ENCODE measurements at places on chromosomes 13 and 19.

- peak; percentile 72 for DNase-seq
Measured at GRCh38 chr19:1875646-1876495, 9.4 kb downstream of the ABHD17A start.

GRCh38 chr19:30884146-30884812, 465.0 kb downstream of the TSHZ3 start:
- no peak for DNase-seq

DNA sequence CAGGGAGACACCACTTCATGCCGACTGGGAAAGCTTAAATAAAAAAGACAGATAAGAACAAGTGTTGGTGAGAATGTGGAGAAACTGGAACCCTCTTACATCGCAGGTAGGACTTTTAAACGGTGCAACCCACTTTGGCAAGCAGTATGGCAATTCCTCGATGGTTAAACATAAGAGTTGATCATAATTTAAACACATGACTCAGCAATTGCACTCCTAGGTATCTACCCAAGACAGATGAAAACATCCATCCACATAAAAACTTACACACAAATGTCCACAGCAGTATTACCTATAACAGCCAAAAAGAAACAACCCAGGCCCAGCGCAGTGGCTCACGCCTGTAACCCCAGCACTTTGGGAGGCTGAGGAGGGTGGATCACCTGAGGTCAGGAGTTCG, 21.9 kb downstream of the FLT1 start:
- no peak for DNase-seq

GRCh38 chr19:30873691-30874090, 475.5 kb downstream of the TSHZ3 start:
- no peak for DNase-seq

DNA sequence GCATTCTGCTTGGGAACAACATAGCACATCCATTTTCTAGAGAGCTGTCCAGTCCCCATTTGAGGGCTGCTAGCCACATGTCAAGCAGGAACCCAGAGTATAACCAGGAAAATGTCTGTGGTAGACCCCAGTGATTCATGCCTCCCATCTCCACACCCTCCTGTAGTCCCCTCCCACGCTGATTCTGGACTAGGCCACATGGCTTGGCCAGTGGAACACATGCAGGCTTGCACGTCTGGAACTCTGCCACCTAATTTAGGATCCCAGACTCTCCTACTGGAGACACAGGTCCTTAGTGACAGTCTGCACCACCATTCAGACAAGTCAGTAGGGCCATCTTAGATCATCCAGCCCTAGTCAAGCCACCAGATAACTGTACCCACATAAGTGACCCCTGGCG, 149.8 kb downstream of the ZIC5 start:
- DNase-seq = no peak

DNA sequence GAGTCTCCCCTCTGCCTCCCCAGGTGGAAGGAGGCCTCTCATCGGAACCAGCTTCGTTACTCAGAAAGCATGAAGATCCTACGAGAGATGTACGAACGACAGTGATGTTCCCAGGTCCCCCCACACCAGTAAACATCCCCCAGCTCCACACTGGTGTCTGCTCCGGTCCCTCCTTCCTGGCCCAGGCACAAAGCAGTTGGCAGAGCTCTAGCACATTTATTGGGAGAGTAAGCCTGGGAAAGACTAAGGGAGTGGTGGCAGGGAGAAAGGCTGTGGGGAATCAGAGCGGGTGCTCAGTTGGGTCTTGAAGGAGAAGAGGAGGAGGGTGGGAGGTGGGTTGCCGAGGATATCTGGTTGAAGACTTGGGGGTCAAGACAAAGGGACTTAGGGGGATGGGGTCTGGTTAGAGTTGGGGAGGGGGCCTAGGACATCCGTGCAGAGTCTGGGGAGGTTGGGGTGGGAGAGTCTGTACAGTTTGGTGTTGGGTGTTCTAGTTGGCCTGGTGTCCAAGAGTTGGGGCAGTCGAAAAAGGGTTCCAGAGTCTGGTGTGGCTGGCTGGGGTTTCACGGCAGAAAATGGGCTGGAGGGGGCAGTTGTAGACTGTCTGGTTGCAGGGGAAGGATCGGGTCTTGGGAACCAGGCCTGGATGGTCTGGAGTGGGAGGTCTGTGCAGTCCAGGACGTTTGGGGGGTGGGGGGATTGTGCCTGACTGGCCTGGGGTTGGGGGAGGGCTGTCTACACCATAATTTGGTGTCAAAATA, 2.3 kb downstream of the HSPB6 start:
- no peak for DNase-seq

DNA sequence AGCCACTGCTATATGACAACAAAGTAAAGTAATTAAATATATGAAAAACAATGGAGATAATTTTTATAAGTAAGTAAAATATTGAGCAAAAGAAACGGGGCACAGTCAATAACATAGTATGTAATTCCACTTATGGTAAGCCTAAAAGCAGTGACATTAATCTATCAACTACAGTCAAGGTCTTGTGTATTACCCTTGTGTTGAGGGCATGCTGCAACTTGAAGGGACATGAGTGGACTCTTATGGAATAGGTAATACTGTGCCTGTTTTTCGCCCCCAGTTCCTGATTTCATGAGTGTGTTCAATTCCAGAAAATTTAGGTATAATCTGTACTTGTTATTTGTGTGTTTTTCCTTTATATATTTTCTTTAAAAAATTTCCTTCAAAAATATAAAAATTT, 201.3 kb upstream of the SLITRK6 start:
- DNase-seq = no peak

DNA sequence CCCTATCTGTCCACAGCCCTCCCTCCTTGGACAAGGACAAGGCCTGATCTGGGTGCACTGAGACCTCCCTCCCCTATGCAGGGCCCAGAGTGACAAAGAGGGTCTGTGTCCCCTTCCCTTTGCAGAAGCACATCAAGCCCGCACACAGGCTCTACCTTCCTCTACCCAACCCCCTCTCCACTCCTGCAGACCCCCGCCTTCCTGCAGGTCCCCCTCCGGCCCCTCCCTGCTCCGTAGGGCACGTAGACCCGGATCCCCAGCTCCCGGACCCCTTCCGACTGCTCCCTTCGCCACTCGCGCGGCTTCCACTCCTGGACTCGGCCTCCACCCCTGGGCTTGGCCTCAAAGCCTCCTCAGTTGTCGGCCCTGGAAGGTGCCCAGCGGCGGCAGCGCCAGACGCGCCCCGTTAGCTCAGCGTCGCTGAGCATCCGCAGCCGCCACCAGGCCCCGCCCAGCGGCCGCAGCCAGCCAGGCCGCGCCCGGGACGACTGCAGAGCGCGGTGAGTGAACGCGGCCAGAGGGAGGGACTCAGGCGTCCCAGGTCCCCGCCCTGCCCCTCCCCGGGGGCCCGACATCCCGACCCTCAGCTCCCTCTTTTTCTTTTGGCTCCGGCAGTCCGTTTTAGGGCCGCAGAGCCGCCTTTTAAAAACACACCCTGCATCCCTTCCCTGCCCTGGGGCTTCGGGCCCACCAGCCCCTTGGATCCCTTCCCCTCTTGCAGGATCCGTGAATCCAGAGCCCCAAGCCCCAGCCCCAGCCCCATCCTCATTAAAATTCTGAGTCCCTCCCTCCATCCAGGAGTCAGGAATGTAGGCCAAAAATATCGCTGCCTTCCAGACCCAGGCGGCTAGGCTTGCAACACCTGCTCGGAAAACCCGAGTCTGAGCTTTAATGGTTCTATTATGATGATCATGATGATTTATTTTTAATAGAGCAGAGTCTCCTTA, 1.5 kb upstream of the MYADM start:
- no peak for DNase-seq

DNA sequence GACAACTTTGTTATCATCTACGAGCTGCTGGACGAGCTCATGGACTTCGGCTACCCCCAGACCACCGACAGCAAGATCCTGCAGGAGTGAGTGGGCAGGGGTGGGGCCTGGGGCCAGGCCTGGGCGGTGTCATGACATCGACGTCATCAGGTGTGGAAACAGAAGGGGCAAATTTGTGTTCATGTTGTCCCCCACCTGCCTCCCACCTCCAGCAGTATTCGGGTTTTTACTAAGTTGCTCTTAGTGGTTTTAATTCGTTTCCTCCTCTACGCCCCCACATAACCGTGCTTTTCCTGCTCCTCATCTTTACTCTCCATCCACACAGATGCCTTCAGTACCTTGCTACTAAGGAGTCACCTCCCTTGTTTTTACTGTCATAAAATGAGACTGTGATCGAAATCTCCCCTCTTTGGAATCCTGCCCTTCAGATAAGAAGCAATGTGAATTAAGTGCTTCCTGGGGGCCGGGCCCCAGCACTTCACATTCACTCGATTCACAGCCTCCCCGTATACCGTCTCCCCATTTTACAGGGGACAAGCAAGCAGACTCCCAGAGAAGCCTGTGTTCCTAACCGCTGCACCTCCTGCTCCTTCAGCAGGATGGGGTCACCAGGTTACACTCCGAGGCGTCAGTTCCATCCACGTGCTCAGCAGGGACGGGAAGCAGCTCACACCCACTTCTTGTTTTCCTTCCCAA, 10.5 kb downstream of the AP1M1 start:
- no peak for DNase-seq

GRCh38 chr13:113843864-113844556, 19.9 kb downstream of the GAS6 start:
- DNase-seq = no peak

- no peak for DNase-seq
Measured at GRCh38 chr13:85879014-85879413, 79.8 kb upstream of the SLITRK6 start.

DNA sequence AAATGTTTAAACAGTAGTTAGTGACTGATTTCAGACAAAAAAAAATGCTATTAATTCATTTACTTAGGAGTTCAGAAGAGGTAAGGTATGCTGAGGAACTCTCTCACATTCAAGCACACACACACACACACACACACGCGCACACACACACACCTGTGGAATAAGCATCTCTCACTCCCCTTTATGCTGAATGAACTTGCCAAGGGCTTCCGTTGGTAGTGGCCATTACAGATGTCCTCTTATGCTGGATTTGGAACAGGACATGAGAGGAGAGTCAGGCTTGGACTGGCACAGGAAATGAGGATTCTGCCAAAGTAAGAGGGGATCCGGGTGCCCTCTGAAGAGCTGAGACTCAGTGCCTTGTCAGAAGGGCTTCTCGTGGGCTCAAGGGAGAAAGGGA, 463.4 kb upstream of the MIR17HG start:
- DNase-seq = no peak

- DNase-seq = no peak
Measured at GRCh38 chr13:23634897-23635296, 64.7 kb downstream of the TNFRSF19 start.

DNA sequence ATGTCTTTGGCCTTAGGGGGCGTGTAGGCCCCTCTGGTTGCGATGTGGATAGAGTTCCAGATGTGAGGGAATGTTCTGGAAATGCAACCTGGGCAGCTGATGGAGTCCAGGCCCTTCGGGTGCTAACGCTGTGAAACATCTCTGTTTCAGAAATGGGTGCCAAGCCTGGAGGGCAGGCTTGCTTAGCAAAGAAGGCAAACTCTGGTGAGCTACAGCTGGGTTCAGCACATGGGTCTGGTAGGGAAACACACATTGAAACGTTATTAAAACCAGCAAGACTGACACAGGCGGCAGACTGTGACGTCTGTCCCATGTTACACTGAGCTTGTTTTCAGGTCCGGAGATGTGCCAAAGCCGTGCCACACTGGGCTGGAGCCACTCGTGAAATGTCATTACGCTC, 8.6 kb upstream of the CDC16 start:
- no peak for DNase-seq

DNA sequence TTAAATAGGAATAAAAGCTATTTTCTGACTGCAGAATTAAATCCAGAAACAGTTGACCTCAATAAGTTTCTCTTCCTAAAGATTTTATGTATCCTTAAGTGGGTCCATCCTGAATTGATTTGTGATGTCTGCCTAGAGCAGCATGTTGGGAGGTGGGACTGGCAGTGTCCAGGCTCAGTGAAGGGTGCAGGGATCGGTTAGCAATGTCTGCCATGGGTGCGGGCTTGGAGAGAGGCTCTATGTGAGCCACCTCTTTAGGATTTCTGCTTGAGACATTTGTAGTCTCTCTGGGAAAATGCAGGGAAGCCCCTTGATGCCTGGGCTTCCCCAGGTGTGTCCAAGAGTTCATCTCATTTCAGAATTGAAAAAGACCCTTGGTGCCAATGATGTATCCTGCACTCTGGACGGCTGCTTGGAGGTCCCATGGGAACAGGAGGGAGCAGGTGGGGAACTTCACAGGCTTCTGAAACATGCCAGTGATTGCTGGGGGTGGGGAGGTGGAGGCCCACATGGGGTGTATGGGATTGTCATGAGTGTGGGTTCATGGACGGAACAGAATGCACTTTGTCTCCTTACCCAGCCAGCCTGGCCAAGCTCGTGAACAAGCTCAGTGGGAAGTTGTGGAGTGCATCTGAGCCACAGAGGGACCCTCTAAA, 6.2 kb upstream of the COLGALT1 start:
- no peak for DNase-seq

DNA sequence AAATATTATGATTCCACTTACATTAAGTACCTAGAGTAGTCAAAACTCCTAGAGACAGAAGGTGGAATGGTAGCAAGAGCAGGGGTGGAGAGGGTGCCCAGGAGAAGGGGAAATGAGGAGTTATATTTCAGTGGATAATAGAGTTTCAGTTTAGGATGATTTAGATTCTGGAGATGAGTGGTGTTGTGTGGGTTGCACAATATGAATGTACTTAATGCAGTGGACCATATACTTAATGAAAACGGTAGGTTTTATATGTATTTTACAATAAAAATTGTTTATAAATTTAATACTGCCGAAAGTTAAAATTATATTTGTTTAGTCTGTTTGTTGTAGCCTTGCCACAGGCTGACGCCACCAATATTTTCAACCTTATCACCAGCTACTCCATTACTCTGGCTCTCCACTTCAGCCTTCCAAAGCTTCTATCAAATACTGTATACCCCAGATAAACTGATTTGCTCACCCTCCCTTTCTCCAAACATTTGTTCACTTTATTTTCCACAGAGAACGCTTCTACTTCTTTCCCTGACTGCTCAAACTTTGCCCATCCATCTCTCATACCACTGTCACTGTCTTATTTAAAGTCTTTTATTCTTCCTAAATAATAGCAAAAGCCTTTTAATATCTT, 1.4 kb upstream of the RBM26 start:
- DNase-seq = no peak

DNA sequence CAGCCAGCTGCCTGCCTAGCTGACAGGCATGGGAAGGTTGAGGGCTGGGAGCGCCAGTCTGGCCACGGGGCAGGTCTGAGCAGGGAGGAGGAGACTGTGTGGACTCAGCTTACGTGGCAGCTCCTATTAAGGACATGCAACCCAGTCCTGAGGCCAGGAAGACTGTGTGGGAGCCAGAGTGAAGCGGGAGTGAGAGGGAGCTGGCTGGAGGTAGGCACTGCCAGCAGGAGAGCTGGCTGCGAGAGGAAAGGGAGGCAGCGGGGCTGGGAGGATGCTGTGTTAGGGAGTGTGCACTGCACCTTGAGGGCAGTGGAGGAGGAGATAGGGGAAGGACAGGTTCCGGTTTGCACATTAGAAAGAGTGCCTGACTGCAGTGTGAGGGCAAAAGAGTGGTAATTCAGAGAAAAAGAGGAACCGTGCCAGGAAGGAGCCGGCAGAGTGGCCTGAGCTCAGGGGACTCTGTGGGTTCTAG, 99.2 kb downstream of the SLC7A1 start:
- no peak for DNase-seq

DNA sequence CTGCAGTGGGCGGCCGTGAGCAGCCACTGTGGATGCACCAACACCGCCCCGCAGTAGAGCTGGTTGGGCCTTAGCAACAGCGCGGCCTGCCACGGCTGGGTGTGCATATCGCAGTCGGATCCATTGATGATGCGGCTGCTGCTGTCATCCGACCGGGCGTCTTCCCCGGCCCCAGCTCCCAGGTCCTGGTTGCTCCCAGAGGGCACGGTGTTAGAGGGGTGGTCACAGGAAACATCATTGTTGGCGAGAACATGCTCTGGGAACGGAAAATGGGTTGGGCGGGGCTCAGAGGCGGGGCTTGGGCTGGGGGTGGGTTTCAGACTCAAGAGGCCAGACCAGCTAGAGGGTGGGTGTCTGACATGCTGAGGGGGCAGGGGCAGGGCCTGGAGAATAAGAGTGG, 3.0 kb downstream of the KLK5 start:
- DNase-seq = no peak

All from stimulated activated CD4-positive, alpha-beta T cell treated with anti-CD3 and anti-CD28 coated beads, Interleukin-1b, Interleukin-23, amount 100 ng/mL, for 1 hour (primary cell).